Skeletal muscle tissue (tissue), 5 donors: ENCODE measurements at places on chromosomes 4 and X. TPM values are rescaled to one million over a fixed set of nuclear protein-coding genes. Genes with fewer than 3 reads are reported as not detected.

CENPVL1 gene
- not detected for total RNA-seq

AFP gene
- total RNA-seq: 1.0 TPM

CSAG1 gene
- not detected for total RNA-seq

RASSF6 gene
- total RNA-seq: not detected

YIPF6 gene
- 18.3 TPM for total RNA-seq

NSUN7 gene
- 2.6 TPM for total RNA-seq

CXCL8 gene
- 1.0 TPM for total RNA-seq

DDIT4L gene
- 61.6 TPM for total RNA-seq

F8A2 gene
- not detected for total RNA-seq

MAGEA11 gene
- not detected for total RNA-seq

IL3RA gene
- 6.3 TPM for total RNA-seq

FGF13 gene
- total RNA-seq: 48.5 TPM

CWH43 gene
- not detected for total RNA-seq

HGFAC gene
- 0.52 TPM for total RNA-seq

LGI2 gene
- total RNA-seq: 1.6 TPM

PRIMPOL gene
- 48.0 TPM for total RNA-seq

SOX3 gene
- not detected for total RNA-seq

VEGFD gene
- total RNA-seq: under 0.01 TPM

KLHL4 gene
- 5.2 TPM for total RNA-seq

TLR8 gene
- total RNA-seq: 1.0 TPM

PDE5A gene
- 27.7 TPM for total RNA-seq

FHIP1A gene
- 15.1 TPM for total RNA-seq

ANKRD50 gene
- 77.8 TPM for total RNA-seq

OTC gene
- total RNA-seq: not detected

HDX gene
- 2.6 TPM for total RNA-seq

FDCSP gene
- total RNA-seq: not detected

HPGDS gene
- total RNA-seq: 7.3 TPM

HPF1 gene
- 13.0 TPM for total RNA-seq

TLR1 gene
- 6.3 TPM for total RNA-seq

FAM47E gene
- total RNA-seq: 0.52 TPM

SLC25A14 gene
- 5.7 TPM for total RNA-seq

PDZD4 gene
- 2.6 TPM for total RNA-seq

FGFBP2 gene
- not detected for total RNA-seq

POU4F2 gene
- total RNA-seq: not detected

FAM9B gene
- not detected for total RNA-seq

RNF150 gene
- total RNA-seq: 36.5 TPM

FRMPD3 gene
- under 0.01 TPM for total RNA-seq

CLCN4 gene
- 15.7 TPM for total RNA-seq

SHISA3 gene
- total RNA-seq: 1.6 TPM

TMEM144 gene
- 2.6 TPM for total RNA-seq

SH3D19 gene
- 20.4 TPM for total RNA-seq
